Activated gamma-delta T cell (primary cell): ENCODE measurements at places on chromosomes 7 and 10.

- no peak for DNase-seq
These were observed 194.9 kb downstream of the SUGCT start for GRCh38 chr7:40329601-40330153.

DNA sequence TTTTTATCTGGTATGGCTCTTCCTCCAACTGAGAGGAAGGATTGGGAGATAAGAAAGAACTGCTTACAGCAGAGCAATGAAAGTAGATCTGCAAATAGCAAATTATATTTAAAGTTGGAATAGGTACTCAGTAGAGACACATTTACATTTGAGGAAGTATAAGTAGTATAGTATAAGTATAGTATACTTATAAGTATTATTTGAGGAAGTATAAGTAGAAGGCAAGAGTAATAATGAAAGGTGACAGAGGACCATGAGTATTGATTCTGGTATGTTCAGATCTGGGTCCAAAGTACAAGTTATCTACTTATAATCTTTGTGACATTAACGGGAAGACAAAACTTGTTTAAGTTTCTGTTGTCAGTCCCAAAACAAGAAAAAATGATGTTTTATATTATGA lies 527.6 kb upstream of the SORCS1 start:
- DNase-seq, result no peak

- no peak for DNase-seq
These were observed 1.2 kb upstream of the HHEX start for GRCh38 chr10:92688573-92688926.

DNA sequence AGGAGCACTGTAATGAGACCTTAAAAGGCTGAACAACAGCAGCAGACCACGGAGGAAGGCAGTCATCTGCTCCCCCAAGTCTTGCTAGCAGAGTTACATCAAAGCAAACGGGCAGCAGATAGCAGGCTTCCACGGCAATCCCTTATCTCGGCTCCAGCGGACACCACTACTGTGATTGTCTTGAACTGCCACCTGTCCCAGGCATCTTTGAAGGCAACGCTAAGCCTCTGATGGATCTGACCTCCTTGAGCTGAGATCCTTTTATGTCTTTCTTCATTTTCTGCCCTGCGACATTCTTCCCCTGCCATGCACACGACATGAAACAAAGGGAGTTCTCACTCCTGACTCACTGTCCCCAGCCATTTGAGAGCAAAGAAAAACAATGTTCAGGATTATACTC lies 111.7 kb downstream of the GLI3 start:
- no peak for DNase-seq

DNA sequence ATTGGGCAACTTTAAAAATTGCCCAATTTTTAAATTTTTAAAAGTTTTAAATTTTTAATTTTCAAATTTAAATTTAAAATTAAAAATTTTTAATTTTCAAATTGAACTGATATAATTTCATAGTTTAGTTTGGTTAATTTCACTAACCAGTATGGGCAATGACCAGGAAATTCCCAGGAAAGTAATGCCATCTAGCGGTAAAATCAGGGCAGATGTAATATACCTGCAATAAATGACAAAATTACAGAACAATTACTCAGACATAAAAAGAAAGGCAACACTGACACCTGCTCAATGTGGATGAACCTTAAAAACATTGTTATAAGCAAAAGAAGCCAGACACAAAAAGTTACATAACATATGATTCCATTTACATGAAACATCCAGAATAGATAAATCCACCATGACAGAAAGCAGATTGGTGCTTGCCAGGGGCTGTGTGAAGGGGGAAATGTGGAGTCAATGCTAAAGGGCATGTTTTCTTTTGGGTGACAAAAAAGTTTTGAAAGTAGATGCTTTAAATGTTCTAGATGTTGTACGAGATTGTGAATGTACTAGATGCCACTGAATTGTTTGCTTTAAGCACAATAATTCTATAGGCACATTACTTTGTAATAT lies 28.6 kb upstream of the SLC16A12 start:
- no peak for DNase-seq

DNA sequence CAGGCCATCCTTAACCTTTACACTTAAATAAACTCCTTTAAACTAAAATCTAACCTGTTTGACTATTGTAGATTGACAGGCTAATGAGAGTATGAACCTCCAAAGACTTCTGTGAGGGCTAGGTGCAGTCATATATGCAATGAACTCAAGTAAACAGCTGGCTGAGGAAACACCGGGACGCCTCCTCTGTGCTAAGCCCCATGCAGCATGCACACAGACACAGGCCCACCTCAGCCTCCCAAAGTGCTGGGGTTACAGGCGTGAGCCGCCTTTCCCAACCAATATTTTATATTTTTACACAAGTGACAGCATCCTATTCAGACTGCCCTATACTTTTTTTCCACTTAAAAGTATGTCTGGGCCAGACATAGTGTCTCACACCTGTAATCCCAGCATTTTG lies 1.5 kb upstream of the FXYD4 start:
- no peak for DNase-seq

DNA sequence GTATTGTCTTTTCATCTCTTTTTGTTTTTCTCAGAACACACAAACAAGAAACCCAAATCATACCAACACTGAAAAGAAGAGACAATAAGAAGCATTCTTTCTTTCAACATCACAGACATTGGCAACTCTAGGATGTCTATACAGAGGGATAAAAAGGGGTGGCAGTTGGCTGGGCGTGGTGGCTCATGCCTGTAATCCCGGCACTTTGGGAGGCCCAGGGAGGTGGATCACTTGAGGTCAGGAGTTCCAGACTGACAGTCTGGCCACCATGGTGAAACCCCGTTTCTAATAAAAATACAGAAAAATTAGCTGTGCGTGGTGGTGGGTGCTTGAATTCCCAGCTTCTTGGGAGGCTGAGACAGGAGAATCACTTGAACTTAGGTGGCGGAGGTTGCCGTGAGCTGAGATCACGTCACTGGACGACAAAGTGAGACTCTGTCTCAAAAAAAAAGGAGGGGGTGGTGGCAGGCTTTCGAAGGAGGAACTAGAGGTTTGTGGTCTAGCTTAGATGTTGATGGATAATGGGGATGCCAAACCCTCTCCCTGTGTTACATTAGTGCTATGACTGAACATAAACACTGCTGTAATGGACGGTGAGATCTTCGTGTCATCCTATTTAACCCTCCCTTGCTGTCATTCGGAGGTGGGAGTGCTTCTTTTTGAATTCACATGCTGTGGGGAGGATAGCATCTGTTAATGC lies 9.4 kb downstream of the CNNM2 start:
- no peak for DNase-seq
